ENCODE measurements at places on chromosomes 7 and 10. TPM values are rescaled to one million over a fixed set of nuclear protein-coding genes. Genes with fewer than 3 reads are reported as not detected.

Gene CADPS2
- not detected for total RNA-seq

Gene VWDE
- total RNA-seq, result 3.5 TPM

Gene RNF148
- not detected for total RNA-seq

Gene LBX1
- not detected for total RNA-seq

Gene RAB19
- total RNA-seq, result 6.9 TPM

Gene TMED4
- 78.3 TPM for total RNA-seq

Gene GARIN1A
- 0.92 TPM for total RNA-seq

DNA sequence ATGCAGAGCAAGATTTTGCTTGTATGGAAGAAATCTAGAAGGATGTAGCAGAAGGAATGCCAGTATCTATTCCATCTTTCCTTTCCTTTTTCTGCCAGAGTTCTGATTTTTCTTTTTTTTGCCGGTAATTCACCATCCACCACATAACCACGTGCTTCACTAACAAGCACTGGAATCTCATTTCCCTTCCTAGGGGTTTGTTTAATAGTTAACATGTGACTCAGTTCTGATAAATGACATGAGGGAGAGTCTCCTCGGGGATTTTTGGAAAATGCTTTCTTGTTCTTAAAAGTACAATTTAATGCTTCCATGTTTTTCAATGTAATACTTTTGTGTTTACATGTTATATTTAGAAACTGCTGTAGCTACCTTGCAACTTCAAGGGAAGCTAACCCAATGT lies 590.2 kb downstream of the SH2D4B start:
- H3K4me1 ChIP-seq, result no peaks in the 10 kb centered on the region
- no peak for DNase-seq
- no peak overlapping the region for H3K27ac ChIP-seq
- H3K27me3 ChIP-seq, result no peaks in the 10 kb centered on the region
- no peaks in the 10 kb centered on the region for H3K36me3 ChIP-seq

GRCh38 chr10:71708301-71708703 lies 11.3 kb downstream of the C10orf105 start:
- no peaks in the 10 kb centered on the region for H3K36me3 ChIP-seq
- DNase-seq, result peak; percentile 64
- no peaks in the 10 kb centered on the region for H3K27me3 ChIP-seq

GRCh38 chr7:297611-298374 lies 7.8 kb downstream of the FOXL3 start:
- H3K4me3 ChIP-seq, result no peak overlapping the region
- H3K27me3 ChIP-seq, result peaks cover 4% of the 10 kb centered on the region
- no peaks in the 10 kb centered on the region for H3K4me1 ChIP-seq
- no peaks in the 10 kb centered on the region for H3K36me3 ChIP-seq
- DNase-seq, result no peak

DNA sequence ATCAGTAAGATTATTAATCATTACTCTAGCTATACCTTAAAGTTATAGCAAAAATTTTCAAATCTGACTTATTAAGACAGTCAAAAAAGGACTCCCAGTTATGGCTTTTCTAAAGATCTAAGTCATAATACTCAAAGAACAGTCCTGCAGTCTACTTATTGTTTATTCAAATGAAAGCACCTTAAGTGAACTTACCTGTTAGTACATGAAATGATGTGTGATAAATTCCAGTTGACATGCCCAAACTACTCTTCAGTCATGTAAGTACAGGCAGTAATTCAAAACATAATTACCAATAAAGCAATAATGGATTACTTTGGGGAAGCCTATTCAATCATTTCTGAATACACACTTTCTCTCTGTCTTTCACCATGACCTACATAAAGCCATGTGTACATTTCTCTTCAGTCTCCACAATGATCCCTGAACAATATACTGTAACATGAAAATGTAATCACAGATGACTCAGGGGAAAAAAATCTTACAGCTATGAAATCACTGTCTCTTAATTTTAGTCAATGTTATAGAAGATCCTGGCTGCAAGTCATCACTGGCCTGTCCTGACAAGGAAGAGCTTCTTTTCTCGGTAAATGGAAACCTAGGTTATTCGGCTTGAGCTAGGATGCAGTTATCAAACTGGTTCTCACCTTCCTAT lies 420.7 kb upstream of the LRRTM3 start:
- no peaks in the 10 kb centered on the region for H3K36me3 ChIP-seq
- H3K4me1 ChIP-seq, result no peaks in the 10 kb centered on the region
- H3K27ac ChIP-seq, result no peak overlapping the region
- no peak overlapping the region for H3K4me3 ChIP-seq
- no peak for DNase-seq

GRCh38 chr7:40747856-40748255 lies 613.1 kb downstream of the SUGCT start:
- H3K36me3 ChIP-seq, result no peaks in the 10 kb centered on the region
- H3K27me3 ChIP-seq, result no peaks in the 10 kb centered on the region
- H3K4me1 ChIP-seq, result no peaks in the 10 kb centered on the region
- no peak for DNase-seq

DNA sequence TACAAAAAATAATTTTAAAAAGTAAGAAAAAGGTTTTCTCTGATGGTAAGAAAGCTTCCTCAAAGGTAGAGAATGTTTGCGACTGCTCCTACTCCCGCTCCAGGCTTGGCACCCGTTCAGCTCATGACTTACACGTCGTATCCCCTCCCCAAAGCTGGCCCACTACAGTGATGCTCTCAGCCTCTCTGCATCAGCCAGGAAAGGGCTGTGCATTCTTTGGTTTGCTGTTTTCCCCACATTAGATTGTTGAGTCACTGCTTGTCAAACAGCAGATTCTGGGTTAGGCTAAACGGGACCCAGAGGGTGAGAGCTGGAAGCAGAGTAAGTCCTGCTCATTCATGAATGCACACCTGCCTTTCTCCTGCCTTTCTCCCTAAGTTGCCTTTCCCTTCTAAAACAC lies 54.7 kb upstream of the NMT2 start:
- no peaks in the 10 kb centered on the region for H3K27me3 ChIP-seq
- no peaks in the 10 kb centered on the region for H3K4me1 ChIP-seq
- H3K4me3 ChIP-seq, result no peak overlapping the region
- H3K27ac ChIP-seq, result no peak overlapping the region
- DNase-seq, result no peak

GRCh38 chr7:16492513-16493062 lies 27.1 kb upstream of the SOSTDC1 start:
- H3K27ac ChIP-seq, result no peak overlapping the region
- peaks cover 7% of the 10 kb centered on the region for H3K4me1 ChIP-seq
- peaks cover 4% of the 10 kb centered on the region for H3K27me3 ChIP-seq
- H3K36me3 ChIP-seq, result no peaks in the 10 kb centered on the region
- H3K4me3 ChIP-seq, result no peak overlapping the region

GRCh38 chr7:47147213-47147631 lies 434.7 kb downstream of the TNS3 start:
- H3K4me1 ChIP-seq, result no peaks in the 10 kb centered on the region
- H3K27me3 ChIP-seq, result no peaks in the 10 kb centered on the region
- no peak overlapping the region for H3K4me3 ChIP-seq
- DNase-seq, result no peak
- H3K27ac ChIP-seq, result no peak overlapping the region

DNA sequence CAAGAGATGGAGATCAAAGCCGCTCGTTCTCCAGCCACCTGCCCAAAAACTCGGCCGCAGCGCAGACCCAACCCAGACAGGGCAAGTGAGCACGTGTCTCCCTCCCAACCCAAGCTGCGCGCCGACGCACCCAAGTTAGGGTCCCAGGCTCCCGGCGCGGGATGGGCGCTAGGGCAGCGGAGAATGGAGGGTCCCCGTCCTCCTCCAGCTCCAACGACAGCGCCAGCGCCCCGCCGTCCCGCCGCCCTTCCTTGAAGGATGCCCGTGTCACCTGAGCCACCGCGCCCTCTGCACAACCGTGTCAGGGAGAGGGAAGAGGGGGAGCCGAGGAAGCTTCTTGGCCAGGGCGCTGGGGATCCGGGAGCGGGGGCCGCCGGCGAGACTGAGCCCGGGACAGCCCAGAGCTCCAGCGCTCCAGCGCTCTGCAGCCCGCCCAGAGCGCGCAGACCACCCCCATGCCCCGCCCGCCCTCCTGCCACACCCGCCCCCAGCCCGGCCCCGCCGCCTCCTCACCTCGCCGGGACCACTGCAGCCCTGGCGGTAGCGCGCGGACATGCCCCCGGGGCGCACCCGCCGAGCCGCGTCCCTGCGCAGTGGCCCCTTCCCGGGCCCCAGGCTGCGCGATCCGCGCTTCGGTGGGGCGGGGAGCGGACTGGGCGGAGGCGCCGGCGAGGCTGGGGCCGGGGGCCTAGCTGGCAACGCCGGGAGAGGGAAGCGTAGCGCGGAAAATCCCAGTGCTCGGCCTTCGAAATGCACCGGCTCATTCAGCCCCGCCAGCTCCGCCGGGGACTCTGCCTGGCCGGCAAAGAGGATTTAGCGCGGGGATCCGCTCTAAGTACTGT lies at the start of gene SLC16A12:
SLC16A12 (minus strand) TSS at position 424 of the 842 bp plus-strand sequence. CDS start 73,016 bp downstream, outside the sequence.
- H3K4me1 ChIP-seq, result peaks cover 14% of the 10 kb centered on the region
- H3K27ac ChIP-seq, result no peak within 1 kb of the TSS
- no peak within 1 kb of the TSS for H3K4me3 ChIP-seq
- H3K27me3 ChIP-seq, result peaks cover 75% of the 10 kb centered on the region
- DNase-seq, result no peak
- H3K36me3 ChIP-seq, result no peaks in the 10 kb centered on the region

GRCh38 chr7:138328215-138328614 lies 131.8 kb upstream of the TRIM24 start:
- no peaks in the 10 kb centered on the region for H3K4me1 ChIP-seq
- no peak for DNase-seq
- H3K27me3 ChIP-seq, result no peaks in the 10 kb centered on the region
- H3K36me3 ChIP-seq, result no peaks in the 10 kb centered on the region
- no peak overlapping the region for H3K4me3 ChIP-seq
- no peak overlapping the region for H3K27ac ChIP-seq

DNA sequence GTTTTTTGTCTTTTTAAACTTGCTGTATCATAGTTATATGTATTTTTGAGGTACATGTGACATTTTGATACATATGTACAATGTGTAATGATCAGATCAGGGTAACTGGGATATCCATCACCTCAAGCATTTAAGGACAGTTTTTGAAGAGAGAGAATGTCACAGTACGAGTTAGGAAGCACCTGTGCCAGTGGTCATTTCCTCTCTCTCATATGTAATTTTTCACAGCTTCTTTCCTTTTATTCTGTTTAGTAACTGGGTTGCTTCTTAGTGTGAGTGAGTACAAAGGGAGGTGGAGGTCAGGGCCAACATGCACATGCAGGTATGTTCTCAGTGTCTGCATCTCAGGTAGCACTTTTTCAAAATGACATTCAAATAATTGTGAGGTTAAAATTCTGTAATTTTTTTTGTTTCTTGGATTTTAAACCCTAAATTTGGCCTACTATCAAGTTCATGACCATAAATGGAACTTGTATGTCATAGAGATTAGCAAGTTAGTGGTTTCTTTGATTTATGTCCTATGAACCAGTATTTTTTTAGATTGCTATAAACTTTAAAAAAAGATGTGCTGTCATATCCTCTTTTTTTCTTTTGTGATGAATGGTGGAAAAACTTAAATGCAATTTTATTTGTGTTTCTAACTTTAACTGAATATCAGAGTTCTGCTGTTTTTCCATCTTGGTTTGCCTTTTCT lies 42.7 kb downstream of the SNX10 start:
- H3K36me3 ChIP-seq, result peaks cover 38% of the 10 kb centered on the region
- DNase-seq, result no peak
- H3K27me3 ChIP-seq, result no peaks in the 10 kb centered on the region
- no peak overlapping the region for H3K27ac ChIP-seq

GRCh38 chr7:116210345-116211005 lies at the start of gene TES:
TES (plus strand) TSS chr7:116210539; CDS start chr7:116210708, 169 bp downstream.
- H3K36me3 ChIP-seq, result peaks cover 44% of the 10 kb centered on the region
- peaks cover 46% of the 10 kb centered on the region for H3K4me1 ChIP-seq
- H3K27me3 ChIP-seq, result peaks cover 3% of the 10 kb centered on the region
- peak; percentile 67 for DNase-seq

- H3K27me3 ChIP-seq, result peaks cover 1% of the 10 kb centered on the region
- no peak overlapping the region for H3K4me3 ChIP-seq
- no peaks in the 10 kb centered on the region for H3K36me3 ChIP-seq
- no peak overlapping the region for H3K27ac ChIP-seq
- DNase-seq, result no peak
Observed at GRCh38 chr10:58627392-58627791, 114.7 kb downstream of the BICC1 start.

GRCh38 chr10:46069771-46070463 lies 23.8 kb upstream of the MSMB start:
- H3K4me3 ChIP-seq, result no peak overlapping the region
- peaks cover 2% of the 10 kb centered on the region for H3K36me3 ChIP-seq
- H3K27ac ChIP-seq, result no peak overlapping the region
- no peak for DNase-seq

DNA sequence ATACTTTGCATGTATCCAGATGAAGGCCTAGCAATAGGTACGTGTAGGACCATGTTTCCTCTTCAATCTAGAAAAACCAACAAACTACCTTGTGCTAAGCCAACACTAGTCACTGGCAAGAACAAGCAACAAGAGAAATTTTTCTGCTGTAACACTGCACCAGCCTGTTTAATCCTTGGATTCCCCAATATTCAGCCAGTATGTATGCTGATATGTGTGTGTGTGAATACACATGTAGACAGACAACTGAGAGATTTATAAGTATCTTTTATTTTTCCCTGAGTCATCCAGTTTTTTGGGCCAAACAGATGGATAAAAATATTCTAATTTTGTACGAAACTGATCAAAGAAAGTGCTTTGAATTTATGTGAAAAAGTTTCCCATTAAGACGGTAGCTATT lies 26.2 kb downstream of the GLI3 start:
- H3K4me3 ChIP-seq, result no peak overlapping the region
- H3K27ac ChIP-seq, result no peak overlapping the region
- H3K27me3 ChIP-seq, result peaks cover 4% of the 10 kb centered on the region
- H3K4me1 ChIP-seq, result no peaks in the 10 kb centered on the region
